Esophagus mucosa (tissue), 1 donor: ENCODE measurements at places on chromosomes 3 and 15.

- peak; percentile 6 for ATAC-seq
These were observed 26.3 kb upstream of the THRB start for GRCh38 chr3:24520976-24521419.

DNA sequence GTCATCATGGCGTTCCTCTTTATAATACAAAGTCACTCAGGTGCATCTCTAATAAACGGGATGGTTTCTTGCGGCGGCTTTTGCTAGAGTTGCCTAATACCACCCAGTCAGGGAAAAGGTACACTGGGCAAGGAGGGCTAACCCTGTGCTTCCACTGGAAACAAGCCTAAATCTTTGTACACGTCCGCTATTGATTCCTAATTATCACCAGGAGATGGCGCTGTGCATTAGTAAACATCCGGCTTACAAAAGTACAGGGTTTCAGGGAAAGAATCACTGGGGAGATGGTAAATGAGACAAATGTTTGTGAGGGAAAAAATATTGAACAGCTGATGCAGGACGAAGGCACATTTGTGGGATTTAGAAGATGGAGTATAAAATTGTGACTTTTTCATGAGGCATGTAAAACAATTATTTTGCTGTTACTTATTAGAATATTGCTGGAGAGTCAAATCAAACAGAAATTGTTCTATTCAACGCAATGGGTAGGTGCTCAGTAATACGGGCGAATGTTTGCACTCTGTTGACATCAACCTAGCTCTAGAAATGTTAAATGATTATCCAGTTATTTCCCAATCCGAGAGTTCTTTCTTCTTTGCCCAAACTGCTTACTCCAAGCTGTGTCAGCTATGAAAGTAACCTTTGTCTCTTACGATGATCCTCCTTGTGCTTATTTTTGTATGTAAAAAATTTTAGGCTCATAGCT lies 50.6 kb downstream of the GMNC start:
- ATAC-seq = no peak

GRCh38 chr3:192409201-192409837 lies 318.0 kb downstream of the FGF12 start:
- ATAC-seq = peak; percentile 40

DNA sequence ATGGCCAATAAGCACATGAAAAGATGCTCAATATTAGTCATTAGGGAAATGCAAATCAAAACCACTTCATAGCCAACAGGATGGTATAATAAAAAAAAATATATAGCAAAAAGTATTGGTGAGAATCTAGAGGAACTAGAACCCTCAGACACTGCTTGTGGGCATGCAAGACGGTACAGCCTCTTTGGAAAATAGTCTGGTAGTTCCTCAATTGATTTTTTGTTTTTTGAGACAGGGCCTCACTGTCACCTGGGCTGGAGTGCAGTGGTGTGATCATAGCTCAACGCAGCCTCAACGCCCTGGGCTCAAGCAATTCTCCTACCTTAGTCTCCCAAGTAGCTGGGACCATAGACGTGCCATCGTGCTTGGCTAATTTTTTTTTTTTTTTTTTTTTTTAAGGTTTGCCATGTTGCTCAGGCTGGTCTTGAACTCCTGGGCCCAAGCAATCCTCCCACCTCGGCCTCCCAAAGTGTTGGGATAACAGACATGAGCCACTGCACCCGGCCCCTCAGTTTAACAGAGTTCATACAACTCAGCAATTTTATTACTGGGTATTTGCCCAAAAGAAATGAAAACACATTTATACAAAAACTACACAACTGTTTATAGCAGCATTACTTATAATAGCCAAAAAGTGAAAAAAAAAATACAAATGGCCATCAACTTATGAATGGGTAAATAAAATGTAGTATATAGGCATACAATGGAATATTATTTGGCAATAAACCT lies 5.1 kb downstream of the PRC1 start:
- ATAC-seq = no peak

- ATAC-seq = no peak
These were observed 141.4 kb downstream of the RBPMS2 start for GRCh38 chr15:64634027-64634426.

GRCh38 chr3:81270603-81271379 lies 490.7 kb downstream of the GBE1 start:
- ATAC-seq = no peak

- no peak for ATAC-seq
These were observed 279.4 kb upstream of the TLE3 start for GRCh38 chr15:70376929-70377691.

DNA sequence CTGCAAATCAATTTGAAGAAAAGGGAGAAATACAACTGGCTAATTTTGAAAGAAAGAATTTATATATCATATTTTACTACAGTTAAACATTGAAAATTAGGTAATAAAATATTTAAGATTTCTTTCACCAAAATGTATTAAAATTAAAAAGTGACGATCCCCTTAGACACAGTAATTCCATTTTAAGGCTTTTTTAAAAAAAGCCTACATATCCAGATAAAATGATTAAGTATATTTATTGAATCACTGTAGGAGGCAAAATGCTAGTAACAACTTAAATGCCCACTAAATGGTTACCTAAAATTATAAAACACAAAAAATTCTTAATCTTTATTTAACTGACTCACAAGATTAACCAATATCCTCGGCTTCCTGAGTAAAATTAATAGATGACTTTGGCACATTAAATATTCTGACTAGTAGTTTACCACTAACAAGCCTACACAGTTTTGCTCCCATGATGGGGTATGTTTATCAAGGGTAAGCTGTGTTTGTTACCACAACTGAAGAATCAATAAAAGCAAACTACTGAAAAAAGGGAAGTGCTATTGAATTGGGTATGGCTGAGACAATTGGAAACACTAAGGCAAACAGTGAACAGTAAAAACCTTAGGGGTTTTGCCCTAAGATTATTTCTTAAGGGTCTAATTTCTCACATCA lies 28.4 kb downstream of the ANKRD28 start:
- no peak for ATAC-seq

DNA sequence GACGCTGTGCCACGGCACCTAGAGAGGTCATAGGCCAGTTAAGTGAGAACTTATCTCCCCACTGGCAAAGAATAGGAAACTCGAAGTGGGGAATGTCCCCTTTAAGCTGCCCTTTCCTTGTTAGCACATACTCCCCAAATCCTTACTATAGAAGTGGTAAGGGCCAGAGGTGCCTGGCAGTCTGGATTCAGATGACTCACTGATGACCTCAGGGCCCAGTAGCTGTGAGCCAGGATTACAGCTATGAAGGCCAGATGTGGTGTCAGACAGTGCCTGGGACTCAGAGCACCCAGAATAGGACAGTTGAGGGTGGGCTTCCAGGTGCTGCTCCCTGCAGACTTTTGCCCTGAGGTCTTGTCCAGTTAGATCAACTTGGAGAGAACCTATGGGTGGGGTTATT lies 37.7 kb downstream of the PDIA5 start:
- peak; percentile 83 for ATAC-seq

DNA sequence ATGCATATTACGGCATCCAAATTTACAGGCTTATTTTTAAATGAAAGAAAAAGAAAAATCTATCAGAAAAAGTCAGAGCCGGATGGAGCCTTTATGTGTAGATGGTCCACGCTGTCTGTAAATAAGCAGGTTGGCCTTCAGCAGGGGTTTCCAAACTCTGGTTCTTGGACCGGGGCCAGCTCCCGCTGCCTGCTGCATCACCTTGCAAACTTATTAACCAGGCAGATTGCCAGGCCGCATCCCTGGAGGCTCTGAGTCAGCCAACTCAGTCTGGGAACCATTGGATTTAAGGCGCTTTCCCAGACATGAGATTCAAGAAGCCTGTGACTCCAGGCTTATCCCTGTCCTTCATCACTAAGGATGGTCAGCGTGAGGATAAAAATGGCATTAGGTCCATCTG lies 212.4 kb downstream of the OPA1 start:
- peak; percentile 68 for ATAC-seq

GRCh38 chr3:45499529-45499928 lies 95.0 kb upstream of the LIMD1 start:
- ATAC-seq = no peak

DNA sequence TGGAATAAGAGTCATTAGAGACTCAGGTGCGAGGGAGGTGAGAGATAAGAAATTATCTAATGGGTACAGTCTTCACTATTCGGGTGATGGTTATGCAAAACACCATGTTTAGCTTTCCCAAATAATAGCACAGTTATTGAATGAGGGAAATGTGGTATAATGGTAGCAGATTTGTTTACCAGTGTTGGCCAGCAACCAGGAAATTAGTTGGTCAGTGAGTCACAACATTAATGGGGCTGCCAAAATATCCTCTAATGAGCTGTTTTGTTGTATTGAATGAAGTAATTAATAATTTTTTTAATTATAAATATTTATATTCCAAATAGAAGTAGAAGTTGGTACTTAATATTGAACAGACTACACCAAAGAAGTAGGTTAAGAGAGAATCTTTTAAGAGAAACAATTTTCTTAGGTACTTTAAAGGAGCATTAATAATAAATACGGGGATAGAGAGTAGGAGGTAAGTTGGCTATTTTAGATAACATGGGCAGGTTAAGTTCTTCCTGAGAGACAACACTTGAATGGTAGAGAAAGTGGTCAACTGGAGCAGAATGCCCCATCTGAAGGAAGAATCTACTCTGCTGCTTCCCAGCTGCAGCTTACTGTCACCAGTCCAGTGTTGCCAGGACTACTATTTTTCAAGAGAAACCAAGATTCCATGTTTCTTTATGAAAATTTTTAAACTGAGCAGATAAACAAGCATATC lies 218.8 kb downstream of the UBE2E2 start:
- no peak for ATAC-seq

GRCh38 chr3:29751647-29752314 lies 470.9 kb downstream of the RBMS3 start:
- no peak for ATAC-seq

DNA sequence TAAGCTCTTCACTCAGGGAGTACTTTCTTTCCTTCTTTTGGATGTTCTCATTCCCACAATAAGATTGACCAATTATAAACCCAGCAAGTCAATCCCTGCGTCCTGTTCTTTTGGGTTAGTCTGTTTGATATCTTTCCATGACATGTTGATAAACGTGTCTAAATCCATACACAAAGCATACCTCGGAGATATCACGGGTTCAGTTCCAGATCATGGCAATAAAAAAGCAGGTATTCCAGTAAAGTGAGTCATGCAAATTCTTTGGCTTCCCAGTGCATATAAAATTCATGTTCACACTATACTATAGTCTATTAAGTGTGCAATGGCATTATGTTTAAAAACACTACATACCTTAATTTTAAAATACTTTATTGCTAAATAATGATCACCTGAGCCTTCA lies 667.7 kb downstream of the MAGI1 start:
- ATAC-seq = no peak

DNA sequence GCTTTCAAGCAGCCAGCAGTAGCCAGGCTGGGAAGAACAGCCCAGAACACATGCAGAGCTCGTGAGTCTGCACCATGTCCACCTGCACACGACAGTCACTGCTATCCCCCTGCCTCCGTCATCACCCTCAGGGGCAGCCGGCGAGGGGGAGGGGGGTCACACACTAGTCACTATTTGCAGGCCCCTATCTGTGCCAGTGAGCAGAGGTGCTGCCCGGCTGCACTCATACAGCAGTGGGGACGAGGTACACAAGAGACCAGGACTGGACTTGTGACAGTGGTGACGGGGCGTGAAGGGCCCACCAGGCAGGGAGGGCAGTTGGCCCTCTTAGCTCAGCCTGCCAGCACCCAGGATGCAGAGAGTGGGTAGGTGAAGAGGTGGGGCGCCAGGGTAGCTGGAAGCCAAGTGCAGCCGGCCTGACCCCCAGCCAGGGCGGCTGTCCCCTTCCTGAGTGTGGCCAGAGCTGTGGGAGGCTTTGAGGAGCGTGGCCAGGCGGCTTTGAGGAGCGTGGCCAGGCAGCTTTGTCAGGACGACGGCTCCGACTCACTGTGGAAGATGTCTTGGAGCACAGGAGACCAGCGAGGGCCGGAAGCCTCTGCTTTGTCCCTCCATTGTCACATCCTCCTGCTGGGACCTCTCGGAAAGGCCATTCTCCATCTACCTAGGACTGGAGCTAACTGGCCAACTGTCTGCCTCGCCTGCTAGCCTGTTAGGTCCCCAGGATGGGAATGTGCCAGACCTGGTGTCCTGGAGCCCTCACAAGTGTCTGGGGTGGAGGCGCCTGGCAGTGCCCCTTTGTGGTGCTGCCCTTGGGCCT lies 52.1 kb upstream of the FGD5 start:
- no peak for ATAC-seq

DNA sequence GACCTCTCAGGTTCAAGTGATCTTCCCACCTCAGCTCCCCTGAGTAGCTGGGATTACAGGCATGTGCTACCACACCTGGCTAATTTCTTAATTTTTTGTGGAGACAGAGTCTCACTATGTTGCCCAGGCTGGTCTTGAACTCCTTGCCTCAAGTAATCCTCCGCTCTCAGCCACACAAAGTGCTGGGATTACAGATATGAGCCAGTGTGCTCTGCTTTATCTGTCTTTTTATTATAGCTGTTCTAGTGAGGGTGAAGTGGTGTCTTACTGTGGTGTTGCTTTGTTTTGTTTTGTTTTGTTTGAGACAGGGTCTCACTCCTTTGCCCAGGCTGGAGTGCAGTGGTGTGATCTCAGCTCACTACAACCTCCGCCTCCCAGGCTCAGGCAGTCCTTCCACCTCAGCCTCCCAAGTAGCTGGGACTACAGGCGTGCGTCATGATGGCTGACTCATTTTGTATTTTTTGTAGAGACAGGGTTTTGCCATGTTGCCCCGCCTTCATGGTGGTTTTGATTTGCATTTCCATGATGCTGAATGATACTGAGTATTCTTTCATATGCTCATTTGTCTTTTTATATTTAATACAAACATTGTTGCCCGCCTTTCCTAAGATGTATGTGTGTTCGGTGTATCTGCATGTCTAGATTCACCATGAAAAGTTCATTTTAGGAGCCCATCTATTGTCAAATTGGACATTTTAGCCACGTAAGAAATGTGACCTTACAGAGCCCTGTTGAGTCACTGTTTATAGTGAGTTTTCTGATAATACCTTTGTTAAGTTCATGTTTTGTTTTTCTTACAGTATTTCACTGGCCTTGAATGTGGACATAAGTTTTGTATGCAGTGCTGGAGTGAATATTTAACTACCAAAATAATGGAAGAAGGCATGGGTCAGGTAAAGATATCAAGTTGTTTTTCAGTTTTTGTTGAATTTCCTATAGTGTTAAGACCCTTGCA lies 80.6 kb downstream of the ARIH1 start:
- peak; percentile 29 for ATAC-seq

- ATAC-seq = no peak
These were observed 477.1 kb downstream of the EPHB1 start for GRCh38 chr3:135272026-135272669.

DNA sequence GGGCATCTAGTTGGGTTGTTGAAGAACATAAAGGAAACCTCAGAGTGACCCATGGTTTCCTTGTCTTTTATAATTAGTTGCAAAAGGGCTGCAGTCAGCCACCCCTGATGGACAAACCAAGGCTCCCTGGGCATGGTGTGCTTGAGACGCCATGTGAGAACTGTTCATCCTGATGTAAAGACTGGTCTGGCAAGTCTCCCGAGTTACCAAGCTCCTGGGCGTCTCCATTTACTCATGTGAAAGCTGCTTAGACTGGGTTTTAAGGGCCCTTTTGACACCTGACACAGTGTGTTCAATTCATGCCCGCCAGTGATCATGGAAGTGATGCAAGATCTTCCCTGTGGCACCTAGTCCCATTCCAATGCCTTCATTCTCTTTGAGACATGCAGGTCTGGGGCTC lies 49.4 kb downstream of the GRK7 start:
- peak; percentile 99 for ATAC-seq

GRCh38 chr3:159813822-159814531 lies 174.7 kb upstream of the IL12A start:
- ATAC-seq = peak; percentile 80
